ENCODE measurements at places on chromosomes 5 and 9.

GRCh38 chr9:89458768-89459496 lies 39.0 kb downstream of the SEMA4D start:
- DNase-seq = no peak

- DNase-seq = no peak
Observed at GRCh38 chr5:68551436-68551835, 335.9 kb downstream of the PIK3R1 start.

DNA sequence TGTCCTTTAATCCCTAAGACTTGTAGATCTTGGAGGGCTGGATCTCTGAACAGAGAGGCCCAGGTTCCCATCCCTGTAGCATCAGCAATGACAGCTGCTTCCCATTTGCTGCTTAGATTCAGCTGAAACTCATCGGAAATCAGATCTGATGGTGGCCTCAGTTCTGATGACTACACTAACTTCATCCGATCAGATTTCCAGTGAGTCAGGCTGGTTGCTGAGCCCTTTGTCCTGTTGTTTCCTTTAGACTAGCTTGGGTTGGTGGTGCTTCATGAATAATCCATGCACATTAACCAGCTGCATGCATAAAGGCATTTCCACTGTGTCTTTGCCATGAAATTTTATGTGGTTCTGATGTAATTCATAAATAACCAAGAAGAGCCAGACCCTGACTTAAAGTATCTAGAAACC lies 195.2 kb upstream of the TUT7 start:
- DNase-seq = no peak

- no peak for DNase-seq
Observed at GRCh38 chr9:9079473-9079872, 1279.9 kb upstream of the DMAC1 start.

GRCh38 chr9:112475318-112475717 lies 11.3 kb upstream of the KIAA1958 start:
- DNase-seq = no peak

DNA sequence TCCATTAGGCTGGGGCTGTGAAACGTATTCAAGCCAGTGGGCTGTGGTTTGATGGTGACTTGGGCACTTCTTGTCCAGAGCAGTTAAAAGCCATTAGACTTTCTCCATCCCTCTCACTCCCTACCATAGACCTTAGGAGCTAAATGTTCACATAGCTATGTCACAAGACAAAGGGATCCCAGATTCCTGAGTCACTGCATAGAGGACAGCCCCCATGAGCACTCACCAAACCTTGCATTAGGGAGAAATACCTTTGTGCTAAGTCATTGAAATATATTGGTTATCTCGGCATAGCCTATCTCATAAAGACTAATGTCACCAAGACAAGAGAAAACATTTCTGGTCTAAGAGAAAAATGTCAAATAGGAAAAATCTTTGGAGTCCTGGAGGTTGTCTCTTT lies 104.3 kb downstream of the TRPM6 start:
- DNase-seq = no peak

Measured in activated T-helper 1 cell treated with Interleukin-2 at 50 U/mL for 16 hours (primary cell).